ENCODE measurements at places on chromosomes 16 and 17.

DNA sequence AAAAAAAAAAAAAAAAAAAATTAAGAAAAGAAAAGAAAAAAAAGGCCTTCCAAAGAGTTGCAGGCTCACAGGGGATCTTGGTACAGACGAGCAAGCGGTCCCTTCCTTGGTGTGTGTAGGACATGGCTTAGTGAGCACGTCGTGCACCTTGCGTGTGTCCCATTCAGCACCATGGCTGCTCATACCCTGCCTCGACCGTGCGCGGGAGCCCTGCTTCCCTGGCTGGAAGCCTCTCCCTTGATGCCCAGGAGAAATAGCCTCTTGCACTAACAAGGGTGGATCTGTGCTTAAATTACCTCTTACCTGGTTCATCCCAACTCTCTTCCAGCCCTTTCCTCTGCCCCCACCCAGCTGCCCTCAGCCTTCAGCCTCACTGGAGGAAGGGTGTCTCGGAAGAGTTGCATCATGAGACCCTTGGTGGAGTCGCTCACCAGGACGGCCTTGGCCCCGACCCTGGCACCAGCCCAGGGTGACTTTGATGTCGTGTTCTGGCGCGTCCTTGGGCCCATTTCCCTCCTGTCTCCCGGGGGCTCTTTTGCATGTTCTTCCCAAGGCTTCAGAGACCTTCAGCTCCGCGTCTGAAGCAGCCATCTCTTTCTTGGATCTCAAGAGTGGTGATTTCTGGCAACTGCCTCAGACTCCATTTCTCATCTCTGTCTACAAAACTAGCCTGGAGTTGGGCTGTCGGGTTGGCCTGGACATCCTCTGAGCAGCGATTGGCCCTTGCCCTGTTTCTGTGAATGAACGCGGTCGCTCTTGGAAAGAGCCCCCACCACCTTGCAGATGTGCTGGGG, 127.2 kb downstream of the CMIP start:
- no peak for DNase-seq

GRCh38 chr17:56186222-56186786, 33.0 kb downstream of the ANKFN1 start:
- no peak for DNase-seq

DNA sequence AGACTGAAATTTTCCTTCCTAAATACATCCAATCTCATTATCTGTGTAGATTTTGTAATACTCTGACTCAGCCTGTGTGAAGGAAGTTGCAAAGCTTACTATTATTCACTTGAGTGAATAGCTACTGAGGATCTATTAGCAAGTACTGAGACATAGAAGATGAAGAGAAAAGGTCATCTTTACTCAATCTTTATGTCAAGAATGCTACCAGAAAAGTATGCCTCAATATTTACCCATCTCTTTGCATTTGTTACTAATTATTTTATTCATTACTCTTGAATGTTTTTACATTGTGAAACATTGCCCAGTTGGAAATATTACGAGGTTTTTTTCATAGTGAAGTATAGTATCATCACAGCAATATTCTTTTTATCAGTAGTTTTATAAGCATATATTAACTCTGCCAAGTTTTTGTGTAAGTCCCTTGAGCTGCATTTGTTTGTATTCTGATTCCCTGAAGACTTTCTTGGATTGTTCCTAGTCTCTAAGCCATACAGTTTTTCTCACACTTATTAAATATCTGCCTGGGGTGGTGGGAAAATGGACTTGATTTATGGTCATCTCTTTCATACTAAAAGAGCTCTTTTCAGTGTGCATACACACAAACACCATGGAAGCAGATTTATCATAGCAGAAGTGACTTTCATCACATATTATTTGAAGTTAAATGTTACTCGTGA, 110.4 kb downstream of the MRTFB start:
- no peak for DNase-seq

DNA sequence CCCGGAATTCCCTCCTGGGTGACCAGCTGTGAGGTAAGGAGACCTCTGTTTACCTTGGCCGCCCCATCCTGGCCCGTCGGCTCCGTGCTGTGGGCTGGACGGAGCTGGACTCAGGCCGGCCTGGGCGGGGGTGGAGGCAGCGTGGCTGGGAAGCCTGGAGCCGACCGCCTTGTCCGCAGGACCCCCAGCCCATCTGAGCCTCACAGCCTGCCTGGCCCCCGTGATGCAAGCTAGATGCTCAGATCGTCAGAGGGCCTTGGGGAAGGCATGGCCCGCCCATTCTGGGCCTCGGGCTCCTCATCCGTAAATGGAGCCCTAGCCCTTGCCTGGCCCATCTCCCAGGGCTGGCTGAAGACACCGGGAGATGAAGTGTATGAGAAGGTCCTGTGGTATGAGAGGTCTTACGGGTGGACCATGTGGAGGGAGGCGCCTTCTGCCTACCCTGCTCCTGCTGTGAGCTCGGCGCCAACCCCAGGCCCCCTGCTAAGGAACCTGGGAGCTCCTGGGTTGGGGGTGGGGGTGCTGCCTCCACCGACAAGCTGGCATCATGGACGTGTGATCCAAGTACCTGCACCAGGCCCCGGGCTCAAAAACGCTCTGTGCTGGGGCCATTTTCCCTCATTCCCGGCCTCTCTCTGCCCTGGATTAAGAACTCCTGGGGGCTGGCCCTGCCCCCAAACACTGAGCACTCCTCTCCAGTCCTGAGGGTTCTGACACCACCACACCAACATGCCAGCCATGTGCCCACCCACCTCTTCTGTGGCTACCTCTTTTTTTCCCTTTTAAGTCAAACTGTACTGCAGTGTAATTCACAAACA, 5.4 kb upstream of the P2RX1 start:
- DNase-seq: no peak

DNA sequence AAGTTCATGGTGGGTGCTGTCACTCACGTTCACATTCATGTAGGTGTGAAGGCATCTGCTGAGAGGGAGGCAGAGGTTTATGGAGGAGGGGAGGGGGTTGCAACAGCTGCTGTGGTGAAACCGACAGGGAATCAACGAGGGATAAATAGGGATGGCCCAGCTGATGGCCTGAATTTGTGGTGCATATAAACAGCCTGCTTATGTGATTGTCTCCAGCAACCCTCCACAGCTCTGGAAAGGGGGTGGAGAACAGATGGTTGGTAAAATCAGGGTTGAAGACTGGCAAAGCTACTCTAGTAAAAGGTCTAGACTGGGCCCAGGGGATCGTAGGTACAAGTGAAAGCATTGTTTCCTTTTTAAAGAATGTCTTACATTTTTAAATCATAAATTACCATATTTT, 53.7 kb downstream of the IQCK start:
- no peak for DNase-seq

GRCh38 chr16:21994856-21995465, 6.0 kb downstream of the PDZD9 start:
- DNase-seq: no peak

- no peak for DNase-seq
Measured at GRCh38 chr17:8606401-8606800, 24.1 kb downstream of the MYH10 start.

GRCh38 chr17:59642565-59642964, 22.9 kb downstream of the CLTC start:
- DNase-seq: no peak

GRCh38 chr17:83036193-83036592, 43.2 kb upstream of the METRNL start:
- no peak for DNase-seq

DNA sequence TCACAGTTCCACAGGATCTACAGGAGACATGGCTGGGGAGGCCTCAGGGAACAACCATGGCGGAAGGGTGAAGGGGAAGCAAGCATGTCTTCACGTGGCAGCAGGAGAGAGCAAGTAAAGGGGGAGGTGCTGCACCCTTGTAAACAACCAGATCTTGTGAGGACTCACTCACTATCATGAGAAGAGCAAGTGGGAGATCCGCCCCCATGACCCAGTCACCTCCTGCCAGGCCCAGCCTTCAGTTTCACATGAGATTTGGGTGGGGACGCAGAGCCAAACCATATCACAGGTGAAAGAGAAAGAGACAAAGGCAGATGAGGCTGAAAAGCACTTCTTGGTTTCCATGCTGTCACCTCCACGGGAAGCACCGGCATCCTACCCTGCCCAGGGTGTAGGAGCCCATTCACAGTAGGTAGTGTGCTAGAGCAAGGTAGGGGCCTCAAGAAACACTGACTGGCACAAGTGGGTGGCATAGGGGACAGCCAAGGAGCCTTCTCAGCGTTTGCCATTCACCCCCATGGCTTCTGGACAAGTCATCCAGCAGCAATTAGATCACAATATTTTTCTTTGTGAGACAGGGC, 6.6 kb downstream of the NARF start:
- no peak for DNase-seq

DNA sequence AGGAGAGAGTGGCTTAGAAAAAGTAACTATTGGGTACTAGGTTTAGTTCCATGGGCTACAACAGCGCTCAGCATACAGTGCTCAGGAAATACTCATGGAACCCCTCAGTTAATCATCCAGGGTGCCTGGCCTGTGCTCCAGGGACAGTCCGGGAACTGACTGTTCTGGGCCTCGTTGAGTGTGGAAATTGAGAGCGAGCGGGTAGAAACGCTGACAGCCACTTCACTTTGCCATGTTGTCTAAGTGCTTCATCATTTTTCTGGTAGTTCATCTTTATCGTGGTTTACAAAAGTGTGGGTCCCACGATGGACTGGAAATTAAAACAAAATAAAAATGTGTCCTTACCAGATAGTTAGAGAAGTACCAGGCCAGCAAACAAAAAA, 31.6 kb upstream of the DNAH17 start:
- DNase-seq: no peak

- DNase-seq: no peak
Measured at GRCh38 chr16:50248845-50249244, 17.5 kb upstream of the ADCY7 start.

GRCh38 chr16:69327585-69328310, 2.6 kb downstream of the PDF start:
- no peak for DNase-seq

DNA sequence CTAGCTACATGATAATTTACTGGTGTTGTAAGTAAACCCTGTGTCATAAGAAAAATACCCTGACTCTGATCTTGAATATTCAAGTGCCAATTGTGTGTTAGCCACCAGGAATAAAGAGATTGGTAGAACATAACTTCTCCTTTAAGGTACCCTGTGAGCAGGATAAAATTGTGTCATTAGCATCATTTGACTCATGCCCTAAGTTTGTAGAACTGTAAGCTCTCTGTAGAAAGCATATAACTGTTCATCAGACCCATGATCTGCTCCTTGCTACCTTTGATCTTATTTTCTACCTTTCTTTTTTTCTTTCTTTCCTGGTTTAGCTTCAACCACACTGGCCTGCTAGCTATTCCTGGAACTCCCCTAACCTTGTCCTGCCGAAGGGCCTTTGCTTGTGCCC, 35.8 kb downstream of the PTRH2 start:
- no peak for DNase-seq

- DNase-seq: no peak
Measured at GRCh38 chr17:16971458-16972338, at the start of gene TNFRSF13B. TNFRSF13B (minus strand) TSS chr17:16972118; CDS start chr17:16972075, 43 bp downstream.

DNA sequence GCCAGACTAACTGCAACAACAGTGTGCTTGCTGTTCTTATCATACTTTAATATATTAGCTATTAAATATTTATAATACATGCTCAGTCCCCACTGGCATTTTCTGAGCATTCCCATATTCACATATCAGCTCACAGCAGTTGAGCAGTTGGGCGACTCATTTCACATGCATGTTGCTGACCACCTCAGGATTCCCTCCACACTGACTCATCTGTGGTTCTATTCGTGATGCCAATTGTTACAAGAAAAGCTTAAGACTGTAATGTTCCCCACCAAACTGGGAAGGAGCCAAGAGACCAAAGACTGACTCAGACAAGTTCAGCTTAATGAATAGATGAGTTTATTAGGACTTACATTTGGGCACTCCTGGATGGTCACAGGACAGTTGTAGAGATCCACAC, 100.3 kb upstream of the KIF2B start:
- no peak for DNase-seq

DNA sequence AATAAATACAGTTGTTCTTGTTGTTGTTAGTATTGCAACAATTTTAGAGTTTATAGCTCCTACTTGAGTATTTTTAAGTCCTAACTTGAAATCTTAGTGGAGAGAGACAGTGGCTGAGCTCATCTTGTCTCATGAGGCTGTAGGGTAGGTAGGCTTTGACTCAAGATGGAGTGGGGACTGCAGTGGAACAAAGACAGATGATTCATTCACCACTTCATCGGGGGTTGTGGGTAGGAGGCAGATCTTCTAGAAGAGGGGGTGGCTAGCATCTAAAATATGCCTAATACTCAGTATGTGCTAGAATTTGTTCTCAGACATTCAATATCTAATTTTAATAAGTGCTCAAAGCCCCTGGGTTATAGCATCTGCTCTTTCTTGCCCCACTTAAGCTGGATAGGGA, 13.1 kb upstream of the MMD start:
- no peak for DNase-seq

GRCh38 chr16:51940183-51940582, 606.8 kb downstream of the TOX3 start:
- DNase-seq: no peak

DNA sequence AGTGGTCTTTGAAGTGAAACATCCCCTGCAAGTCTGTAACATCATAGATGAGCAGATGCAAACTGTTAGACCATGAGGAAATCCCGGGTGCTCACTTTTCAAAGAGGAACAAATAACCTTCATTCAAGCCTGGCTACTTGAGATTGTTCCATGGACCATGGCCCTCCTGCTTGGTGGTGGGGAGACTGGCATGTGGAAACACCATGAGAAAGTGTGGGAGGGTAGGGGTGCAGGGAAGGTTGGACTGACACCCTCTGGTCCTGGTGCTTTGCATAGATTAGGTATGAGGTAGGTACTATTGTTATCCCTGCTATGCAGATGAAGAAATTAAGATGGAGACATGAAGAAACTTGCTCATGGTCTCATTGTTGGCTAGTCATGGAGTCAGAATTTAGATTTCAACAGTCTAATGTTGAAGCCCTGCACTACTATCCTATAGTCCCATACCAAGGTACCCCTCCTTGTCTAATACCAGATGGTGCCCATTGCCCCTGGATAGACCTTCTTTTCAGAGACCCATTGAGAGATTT, 59.0 kb downstream of the SPACA3 start:
- no peak for DNase-seq

GRCh38 chr17:79623786-79624717, 13.2 kb upstream of the RBFOX3 start:
- no peak for DNase-seq

DNA sequence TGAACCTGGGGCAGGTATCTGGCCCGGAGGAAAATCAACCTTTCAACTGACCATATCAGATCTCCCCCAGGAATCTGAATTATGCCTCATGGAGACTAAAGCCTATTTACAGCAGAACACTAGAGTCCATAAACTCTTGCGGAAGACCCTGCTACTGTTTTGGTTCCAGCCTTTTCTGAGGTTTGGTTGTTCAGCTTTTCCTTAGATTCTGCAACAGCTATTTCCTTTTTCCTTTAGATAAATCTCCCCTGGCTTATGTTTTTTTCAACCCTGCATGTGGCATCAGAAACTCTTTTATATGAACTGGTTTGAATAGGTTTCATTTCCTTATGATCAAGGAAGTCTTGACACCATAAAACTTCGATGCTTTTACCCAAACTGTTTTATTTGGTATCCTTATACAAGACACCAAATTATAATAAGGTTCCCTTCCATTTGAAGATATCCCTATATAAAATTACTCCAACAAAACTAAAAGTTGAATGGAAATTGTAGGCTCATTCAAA, 13.1 kb downstream of the SPOP start:
- no peak for DNase-seq

- DNase-seq: no peak
Measured at GRCh38 chr16:82936941-82937551, 310.3 kb downstream of the CDH13 start.

- DNase-seq: no peak
Measured at GRCh38 chr17:43403846-43404245, 5.1 kb downstream of the ARL4D start.
